ENCODE measurements at places on chromosomes 4 and X.

- DNase-seq, result no peak
Observed at GRCh38 chr4:66929748-66930147, 615.6 kb downstream of the CENPC start.

DNA sequence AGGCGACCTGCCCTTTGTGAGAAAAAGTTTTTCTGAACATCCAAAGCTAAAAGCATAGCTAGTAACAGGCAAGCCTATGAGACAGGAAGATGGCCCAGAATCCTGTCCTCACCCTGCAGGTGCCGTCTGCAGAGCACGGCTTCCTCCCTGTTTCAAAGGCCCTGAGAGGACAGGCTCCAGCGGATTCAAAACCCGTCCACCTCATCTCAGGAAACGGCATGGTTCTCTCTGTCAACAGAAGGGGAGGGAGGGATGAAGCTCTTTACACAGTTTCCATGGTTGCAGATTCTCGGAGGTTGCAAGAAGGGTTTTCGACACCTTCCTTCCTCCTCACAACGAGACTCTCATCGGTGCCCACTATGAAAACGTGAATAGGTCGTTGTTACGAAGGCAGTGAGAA is 8.3 kb downstream of the PPP2R3B start:
- DNase-seq, result no peak

DNA sequence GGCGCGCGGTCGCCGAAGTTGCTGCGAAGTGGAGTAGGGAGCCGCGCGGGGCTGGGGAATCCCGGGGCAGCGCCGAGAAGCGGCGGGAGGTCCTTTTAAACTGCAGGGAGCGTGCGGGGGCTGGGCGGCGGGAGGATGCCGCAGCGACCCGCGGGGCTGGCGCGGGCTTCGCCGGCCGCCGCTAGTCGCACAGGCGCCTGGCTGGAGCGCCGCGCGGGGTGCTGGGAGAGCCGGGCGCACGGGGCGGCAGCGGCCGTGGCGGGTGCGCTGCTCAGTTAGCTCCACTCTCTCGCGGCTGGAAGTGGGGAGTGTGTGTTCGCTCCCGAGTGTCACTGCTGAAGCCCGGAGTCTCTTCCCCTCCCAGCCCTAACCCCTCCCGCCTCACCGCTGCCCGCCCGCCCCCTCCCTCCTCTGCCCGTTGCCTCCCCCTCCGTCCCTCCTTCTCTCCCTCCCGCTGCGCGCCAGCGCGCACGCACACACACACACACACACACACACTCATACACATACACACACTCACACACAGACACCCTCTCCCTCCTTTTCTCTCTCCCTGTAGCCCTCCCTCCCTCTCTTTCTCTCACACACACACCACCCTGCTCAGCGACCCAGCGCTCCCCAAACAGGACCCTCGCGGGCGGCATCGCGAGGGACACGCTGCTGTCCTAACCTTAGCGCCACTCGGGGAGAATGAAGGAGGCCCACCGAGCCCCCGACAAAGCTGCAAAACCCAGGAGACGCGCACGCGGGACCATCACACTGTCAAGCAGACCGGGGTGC is at the start of gene NDNF:
Gene NDNF, minus strand, starts transcription at position 312 of the 780 bp plus-strand sequence. CDS start 26,698 bp downstream, outside the sequence.
- peak; percentile 39 for DNase-seq

GRCh38 chrX:50114113-50114512 is 86.7 kb downstream of the AKAP4 start:
- no peak for DNase-seq

DNA sequence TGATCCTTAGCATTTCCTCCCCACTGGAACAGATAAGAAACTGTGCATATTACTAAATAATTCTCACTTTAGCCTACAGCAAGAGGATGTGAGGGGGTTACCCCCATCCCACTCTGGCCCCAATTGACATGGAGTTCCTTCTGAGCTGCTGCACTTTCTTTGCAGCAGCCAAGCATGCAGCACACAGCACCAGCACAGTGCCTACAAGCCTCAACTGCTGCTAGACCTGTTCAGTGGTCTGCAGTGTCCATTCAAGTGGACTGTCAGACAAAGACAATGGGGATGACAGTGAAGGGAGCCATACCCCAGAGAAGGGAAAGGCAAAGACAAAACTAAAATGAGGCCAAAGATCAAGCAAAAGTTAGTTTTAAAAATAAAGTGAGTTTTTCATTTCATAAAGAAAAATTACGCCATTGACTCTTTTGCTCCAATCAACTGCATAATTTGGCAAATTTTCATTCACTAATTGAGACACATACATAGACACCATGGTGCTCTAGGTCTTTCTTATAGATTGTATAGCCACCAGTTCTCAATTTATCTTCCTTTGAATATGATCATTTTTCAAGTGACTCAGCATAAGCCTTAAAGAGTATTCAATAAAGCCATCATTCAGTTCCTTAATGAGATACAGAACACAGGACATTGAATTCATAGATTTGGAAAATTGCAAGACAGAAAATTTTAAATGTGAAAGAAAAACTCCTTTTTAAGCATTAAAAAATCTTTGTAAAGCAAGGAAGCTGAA is 410.6 kb downstream of the HNRNPD start:
- no peak for DNase-seq

GRCh38 chr4:90025248-90025647 is 101.9 kb upstream of the CCSER1 start:
- no peak for DNase-seq

DNA sequence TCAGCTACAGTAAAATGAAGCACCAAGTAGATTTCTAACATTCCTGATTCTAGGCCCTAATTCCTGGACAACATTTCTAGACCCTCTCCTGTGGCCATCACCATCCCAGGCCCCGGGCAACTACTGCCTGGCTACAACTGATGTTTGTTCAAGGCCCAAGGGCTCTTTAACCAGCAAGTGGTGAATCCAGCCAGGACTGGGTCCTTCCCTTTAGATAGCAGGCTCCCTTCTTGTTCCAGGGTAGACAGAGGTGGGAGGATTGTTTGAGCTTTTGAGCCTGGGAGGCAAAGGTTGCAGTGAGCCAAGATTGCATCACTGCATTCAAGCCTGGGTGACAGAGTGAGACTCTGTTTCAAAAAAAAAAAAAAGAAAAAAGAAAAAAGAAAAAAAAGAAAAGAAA is 12.7 kb upstream of the AADAT start:
- no peak for DNase-seq
